ENCODE measurements at places on chromosomes 1 and 21. TPM values are rescaled to one million over a fixed set of nuclear protein-coding genes. Genes with fewer than 3 reads are reported as not detected.

- peaks cover 10% of the 10 kb centered on the region for H3K4me1 ChIP-seq
- peaks cover 18% of the 10 kb centered on the region for H3K36me3 ChIP-seq
- H3K4me3 ChIP-seq: no peak overlapping the region
- no peaks in the 10 kb centered on the region for H3K27me3 ChIP-seq
- H3K27ac ChIP-seq: no peak overlapping the region
These were observed 14.8 kb downstream of the MFAP2 start for GRCh38 chr1:16965486-16966067.

- H3K36me3 ChIP-seq: no peaks in the 10 kb centered on the region
- DNase-seq: no peak
- H3K4me1 ChIP-seq: no peaks in the 10 kb centered on the region
- no peak overlapping the region for H3K27ac ChIP-seq
- no peaks in the 10 kb centered on the region for H3K27me3 ChIP-seq
These were observed 13.5 kb upstream of the OR2G2 start for GRCh38 chr1:247574664-247575063.

- H3K36me3 ChIP-seq: no peaks in the 10 kb centered on the region
- no peaks in the 10 kb centered on the region for H3K4me1 ChIP-seq
- H3K27me3 ChIP-seq: no peaks in the 10 kb centered on the region
- no peak overlapping the region for H3K4me3 ChIP-seq
These were observed 175.9 kb downstream of the IFI44 start for GRCh38 chr1:78825561-78825960.

GRCh38 chr1:109598655-109599054 lies 20.8 kb downstream of the GNAT2 start:
- H3K4me3 ChIP-seq: no peak overlapping the region
- H3K36me3 ChIP-seq: peaks cover under 1% of the 10 kb centered on the region
- H3K27ac ChIP-seq: no peak overlapping the region
- H3K27me3 ChIP-seq: no peaks in the 10 kb centered on the region

- no peak for DNase-seq
- no peaks in the 10 kb centered on the region for H3K36me3 ChIP-seq
These were observed 150.5 kb downstream of the PLPPR5 start for GRCh38 chr1:98854137-98854536.

GRCh38 chr1:115671176-115671934 lies 29.6 kb downstream of the VANGL1 start:
- no peak overlapping the region for H3K4me3 ChIP-seq
- peaks cover 7% of the 10 kb centered on the region for H3K4me1 ChIP-seq
- H3K27me3 ChIP-seq: no peaks in the 10 kb centered on the region
- peaks cover 14% of the 10 kb centered on the region for H3K36me3 ChIP-seq

DNA sequence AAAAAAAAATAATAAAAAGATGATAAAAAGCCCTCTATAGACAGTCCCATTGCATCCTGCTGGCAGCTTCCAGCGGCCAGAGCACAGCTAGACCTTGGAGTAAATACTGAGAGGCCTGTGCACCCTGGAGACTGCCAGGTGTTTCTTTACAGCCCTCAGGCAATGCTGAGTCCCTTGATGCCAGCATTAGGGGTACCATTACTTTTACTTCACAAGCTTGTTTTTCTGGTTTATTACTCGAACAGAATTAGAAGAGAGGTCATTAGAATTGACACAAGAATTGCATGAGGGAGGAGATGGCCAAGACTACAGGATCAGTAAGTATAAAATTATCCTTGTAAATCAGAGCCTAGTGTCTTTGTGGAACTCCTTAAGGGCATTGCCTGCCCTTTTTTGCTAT lies 43.6 kb downstream of the AKNAD1 start:
- no peaks in the 10 kb centered on the region for H3K27me3 ChIP-seq
- no peak for DNase-seq
- peaks cover 7% of the 10 kb centered on the region for H3K36me3 ChIP-seq

DNA sequence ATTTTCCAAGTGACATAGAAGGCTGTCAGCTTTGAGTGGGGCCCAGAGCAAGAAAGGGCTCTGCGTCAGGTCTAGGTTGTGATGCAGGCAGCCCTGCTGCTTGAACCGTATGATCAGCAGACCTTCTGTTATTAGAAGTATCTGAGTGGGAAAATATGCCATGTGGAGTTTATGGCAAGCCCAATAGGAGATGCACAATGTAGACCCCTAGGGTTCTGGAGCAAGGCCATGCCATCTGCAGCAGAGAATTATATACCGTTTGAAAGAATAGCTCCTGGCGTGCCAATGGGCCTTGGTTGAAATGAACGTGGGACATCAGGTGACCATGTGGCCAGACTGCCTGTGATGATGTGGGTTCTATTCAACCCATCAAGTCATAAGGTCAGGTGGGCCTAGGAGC lies 44.1 kb upstream of the ZBTB18 start:
- no peaks in the 10 kb centered on the region for H3K4me1 ChIP-seq
- no peak for DNase-seq
- H3K27me3 ChIP-seq: no peaks in the 10 kb centered on the region
- H3K36me3 ChIP-seq: no peaks in the 10 kb centered on the region
- H3K27ac ChIP-seq: no peak overlapping the region
- H3K4me3 ChIP-seq: no peak overlapping the region

DNA sequence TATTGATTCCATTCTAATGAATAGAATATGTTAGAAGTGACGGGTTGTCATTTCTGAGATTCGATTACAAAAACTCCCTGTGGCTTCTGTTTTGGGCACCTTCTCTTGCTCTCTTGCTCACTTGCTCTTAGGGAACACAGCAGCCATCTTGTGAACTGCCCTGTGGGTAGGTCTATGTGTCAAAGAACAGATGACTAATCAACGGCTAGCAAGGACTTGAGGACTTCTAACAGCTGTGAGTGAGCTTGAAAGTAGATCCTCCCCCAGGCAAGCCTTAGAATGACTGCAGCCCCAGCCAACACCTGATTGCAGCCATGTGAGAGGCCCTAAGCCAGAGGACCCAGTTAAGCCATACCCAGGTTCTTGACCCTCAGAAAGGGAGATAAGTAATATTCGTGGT lies 49.3 kb downstream of the AZIN2 start:
- no peak overlapping the region for H3K4me3 ChIP-seq
- H3K36me3 ChIP-seq: no peaks in the 10 kb centered on the region
- H3K27me3 ChIP-seq: no peaks in the 10 kb centered on the region
- no peak overlapping the region for H3K27ac ChIP-seq

- H3K36me3 ChIP-seq: no peaks in the 10 kb centered on the region
- H3K4me1 ChIP-seq: no peaks in the 10 kb centered on the region
- no peaks in the 10 kb centered on the region for H3K27me3 ChIP-seq
- H3K27ac ChIP-seq: peak overlapping the region; percentile 77
These were observed 47.4 kb downstream of the XCL1 start for GRCh38 chr1:168623831-168624230.

GRCh38 chr21:32957545-32957944 lies 68.2 kb upstream of the OLIG2 start:
- no peaks in the 10 kb centered on the region for H3K4me1 ChIP-seq
- no peak overlapping the region for H3K27ac ChIP-seq

DNA sequence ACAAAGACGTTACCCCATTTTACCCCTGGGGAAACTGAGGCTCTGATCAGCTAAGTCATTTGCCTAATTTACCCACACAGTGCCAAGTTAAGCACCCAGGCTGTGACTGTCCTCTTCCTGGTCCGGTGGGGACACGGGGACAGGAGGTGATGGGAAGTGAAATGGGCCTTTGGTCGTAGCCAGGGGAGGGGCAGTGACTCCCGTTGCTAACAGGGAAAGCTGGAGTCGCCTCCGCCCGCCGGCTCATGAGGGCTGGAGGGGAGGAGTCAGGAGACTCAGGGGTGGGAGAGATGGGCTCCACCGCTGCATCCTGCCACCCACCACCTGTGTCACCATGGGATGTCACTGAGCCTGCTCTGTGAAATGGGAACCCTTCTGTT lies 139.3 kb downstream of the PGBD5 start:
- H3K27ac ChIP-seq: no peak overlapping the region
- no peak overlapping the region for H3K4me3 ChIP-seq
- H3K36me3 ChIP-seq: no peaks in the 10 kb centered on the region

GRCh38 chr1:180593382-180593781 lies 34.6 kb downstream of the OVAAL start:
- H3K4me1 ChIP-seq: peaks cover under 1% of the 10 kb centered on the region
- H3K4me3 ChIP-seq: no peak overlapping the region
- no peak overlapping the region for H3K27ac ChIP-seq
- DNase-seq: no peak
- no peaks in the 10 kb centered on the region for H3K27me3 ChIP-seq
- no peaks in the 10 kb centered on the region for H3K36me3 ChIP-seq

GRCh38 chr1:218377143-218377660 lies 32.1 kb downstream of the TGFB2 start:
- DNase-seq: no peak
- H3K27ac ChIP-seq: no peak overlapping the region
- H3K4me1 ChIP-seq: peaks cover 30% of the 10 kb centered on the region

DNA sequence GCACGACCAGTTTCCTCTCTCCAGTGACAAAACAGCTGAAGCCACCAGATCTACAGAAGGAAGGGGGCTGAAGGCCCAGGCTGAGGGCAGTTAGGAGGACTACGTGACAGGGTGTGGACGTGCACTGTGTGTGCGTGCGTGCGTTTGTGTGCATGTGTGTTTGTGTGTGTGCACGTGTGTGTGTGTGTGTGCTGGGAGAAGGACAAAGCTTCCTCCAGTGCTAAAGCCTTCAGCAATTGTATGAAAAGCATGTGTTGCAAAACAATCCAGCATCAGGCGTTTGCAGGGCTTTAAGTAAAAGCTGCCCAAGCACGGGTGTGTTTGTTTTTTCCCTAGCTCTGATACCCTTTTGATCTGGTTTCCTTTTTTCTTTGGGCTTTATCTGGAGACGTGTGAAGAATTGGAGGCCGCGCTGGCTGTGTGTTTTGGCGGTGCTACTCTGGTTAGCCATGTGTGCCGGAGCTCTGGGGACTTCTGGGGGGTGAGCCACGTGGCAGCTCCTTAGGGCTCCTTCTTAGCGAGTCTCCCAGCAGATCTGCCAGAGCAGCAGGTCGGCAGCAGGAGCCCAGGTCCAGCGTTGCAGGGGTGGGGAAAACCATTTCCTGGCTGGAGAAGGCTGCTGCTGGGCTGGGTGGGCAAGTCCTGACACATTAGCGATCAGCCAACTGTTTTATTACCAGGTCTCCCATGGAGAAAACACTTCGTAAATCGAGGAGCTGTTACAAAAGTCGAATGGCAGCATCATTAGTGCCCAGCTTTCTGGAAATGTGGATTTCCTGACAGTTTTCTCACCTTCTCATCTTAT lies 73.4 kb downstream of the UCK2 start:
- H3K36me3 ChIP-seq: peaks cover 6% of the 10 kb centered on the region
- no peaks in the 10 kb centered on the region for H3K4me1 ChIP-seq
- H3K27ac ChIP-seq: no peak overlapping the region
- no peaks in the 10 kb centered on the region for H3K27me3 ChIP-seq
- no peak overlapping the region for H3K4me3 ChIP-seq
- peak; percentile 13 for DNase-seq

DNA sequence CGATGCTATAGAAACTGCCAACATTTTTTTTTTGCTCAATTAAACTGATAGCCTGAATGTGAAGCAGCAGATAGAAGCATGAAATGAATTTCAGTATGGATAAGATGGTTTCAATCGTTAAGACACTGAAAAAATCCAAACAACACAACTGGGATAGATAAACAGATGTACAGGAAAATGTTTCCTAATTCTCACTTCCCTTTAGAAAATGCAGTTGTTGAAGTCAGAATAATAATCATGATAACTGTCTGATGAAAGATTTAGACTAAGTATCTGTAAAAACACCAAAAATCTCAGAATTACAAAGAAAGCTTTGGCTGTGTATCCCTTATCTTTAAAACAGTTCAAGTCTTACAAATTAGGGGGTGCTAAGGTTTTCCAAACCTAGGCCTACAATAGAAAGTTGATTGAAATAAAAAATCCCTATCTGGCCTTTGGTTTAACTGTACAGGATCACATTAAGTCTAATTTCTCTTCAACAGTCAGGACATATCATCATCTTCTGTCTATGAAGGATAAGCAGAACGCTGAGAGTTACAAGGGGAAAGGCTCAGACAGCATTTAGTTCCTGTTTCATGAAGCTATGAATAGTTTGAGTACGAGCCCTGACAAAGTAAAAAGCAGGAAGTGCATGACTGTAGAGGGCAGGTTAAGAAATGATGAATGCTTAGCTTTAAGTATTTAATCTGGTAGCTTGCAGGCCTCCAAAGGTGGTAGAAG lies 203.2 kb downstream of the APP start:
- no peak overlapping the region for H3K4me3 ChIP-seq
- DNase-seq: peak; percentile 33
- no peaks in the 10 kb centered on the region for H3K27me3 ChIP-seq
- H3K36me3 ChIP-seq: peaks cover 23% of the 10 kb centered on the region

DNA sequence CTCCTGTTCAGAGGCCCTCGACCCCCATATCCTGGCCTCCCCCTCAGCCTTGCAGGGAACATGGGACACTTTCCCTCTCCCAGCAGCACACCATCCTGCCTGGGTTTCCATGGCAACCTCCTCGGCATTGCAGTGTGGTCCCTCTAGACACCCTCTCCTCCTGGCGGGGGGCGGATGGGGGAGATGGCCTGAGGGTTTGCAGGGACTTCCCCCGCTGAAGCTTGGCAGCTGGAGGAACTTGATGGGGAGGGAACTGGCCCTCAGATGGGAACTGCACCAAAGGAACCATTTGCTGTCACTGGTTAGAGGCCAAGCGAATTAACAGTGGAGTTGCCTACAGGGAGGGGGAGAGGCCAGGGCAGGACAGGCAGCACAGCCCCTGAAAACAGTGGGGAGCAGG lies 28.7 kb downstream of the RIMS3 start:
- no peaks in the 10 kb centered on the region for H3K27me3 ChIP-seq
- H3K36me3 ChIP-seq: no peaks in the 10 kb centered on the region
- H3K4me1 ChIP-seq: no peaks in the 10 kb centered on the region

DNA sequence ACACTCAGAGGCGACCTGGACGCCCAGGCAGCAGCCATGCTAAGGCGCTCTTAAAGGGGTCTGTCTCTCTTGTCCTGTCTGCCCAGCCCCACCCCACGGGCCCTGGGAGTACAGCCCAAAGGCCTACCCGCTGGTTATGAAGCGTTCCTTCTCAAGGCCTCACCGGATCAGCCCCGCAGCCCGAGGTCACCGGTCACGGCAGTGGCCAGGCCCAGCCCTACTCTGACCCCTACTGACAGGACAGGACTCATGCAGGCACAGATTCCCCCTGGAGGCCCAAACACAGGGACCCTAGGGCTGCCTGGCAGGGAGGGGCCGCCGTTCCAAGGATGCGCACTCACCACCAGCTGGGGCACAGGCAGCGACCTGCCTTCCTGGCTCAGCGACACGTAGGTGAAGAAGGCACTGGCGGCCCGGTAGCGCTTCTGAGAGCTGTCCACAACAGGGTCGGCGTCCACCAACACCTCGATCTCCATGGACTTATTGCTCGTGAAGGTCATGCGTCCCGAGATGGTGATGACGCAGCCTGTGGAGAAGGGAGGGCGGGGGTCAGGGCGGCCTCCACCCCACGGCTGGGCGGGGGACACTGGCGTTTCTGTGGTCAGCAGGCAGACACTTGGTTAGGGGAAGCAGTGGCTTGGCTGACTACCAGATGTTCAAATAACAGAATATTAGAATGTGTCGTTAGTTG lies 20.0 kb upstream of the GPR153 start:
- peak overlapping the region; percentile 43 for H3K27ac ChIP-seq
- H3K4me3 ChIP-seq: no peak overlapping the region
- no peaks in the 10 kb centered on the region for H3K27me3 ChIP-seq

DPYD gene
- 99.3 TPM for total RNA-seq

OR2T29 gene
- total RNA-seq: not detected

UBL4B gene
- total RNA-seq: not detected

TSPAN2 gene
- 10.0 TPM for total RNA-seq

DMRTB1 gene
- total RNA-seq: not detected

THEMIS2 gene
- 21.3 TPM for total RNA-seq

ANKRD34A gene
- total RNA-seq: 0.06 TPM

PRRX1 gene
- 37.5 TPM for total RNA-seq

FAM131C gene
- total RNA-seq: not detected
